ENCODE measurements at places on chromosomes 7 and 10.

DNA sequence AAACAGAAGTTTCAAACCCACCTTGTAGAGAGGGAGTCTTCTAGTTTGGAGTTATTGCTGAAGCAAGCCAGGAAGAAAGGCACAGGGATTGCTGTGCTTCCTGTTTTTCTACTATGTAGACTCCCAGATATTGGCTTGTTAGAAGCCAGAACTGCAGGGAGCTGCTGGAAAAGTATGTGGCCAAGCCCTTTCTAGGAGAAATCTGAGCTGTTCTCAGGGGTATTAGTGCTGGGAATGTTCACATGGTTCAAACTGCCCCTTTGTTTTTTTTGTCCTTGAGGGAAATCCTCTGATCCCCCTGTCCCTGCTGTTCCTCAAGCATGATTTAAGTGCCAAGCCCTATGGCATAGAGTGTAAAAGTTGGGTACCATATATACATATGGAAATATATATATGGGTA lies 184.0 kb downstream of the CCDC7 start:
- no peak for DNase-seq

DNA sequence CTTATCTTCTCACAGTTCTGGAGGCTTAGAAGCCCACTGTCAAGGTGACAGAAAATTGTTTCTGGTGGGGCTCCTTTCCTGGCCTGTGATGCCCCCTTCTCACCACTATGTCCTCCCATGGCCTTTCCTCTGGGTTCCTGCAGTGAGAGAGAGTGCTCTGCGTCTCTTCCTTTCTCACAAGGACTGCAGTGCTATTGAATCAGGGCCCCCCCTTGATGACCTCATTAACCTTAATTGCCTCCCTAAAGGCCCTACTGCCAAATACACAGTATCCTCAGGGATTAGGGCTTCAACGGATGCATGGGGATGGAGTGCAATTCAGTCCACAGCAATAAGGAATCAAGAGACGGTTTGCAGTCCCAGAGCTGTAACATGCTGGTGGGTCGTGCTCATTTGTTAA lies 82.0 kb upstream of the GRB10 start:
- DNase-seq, result no peak

- DNase-seq, result no peak
These were observed 138.9 kb downstream of the NOC3L start for GRCh38 chr10:94223702-94224370.

DNA sequence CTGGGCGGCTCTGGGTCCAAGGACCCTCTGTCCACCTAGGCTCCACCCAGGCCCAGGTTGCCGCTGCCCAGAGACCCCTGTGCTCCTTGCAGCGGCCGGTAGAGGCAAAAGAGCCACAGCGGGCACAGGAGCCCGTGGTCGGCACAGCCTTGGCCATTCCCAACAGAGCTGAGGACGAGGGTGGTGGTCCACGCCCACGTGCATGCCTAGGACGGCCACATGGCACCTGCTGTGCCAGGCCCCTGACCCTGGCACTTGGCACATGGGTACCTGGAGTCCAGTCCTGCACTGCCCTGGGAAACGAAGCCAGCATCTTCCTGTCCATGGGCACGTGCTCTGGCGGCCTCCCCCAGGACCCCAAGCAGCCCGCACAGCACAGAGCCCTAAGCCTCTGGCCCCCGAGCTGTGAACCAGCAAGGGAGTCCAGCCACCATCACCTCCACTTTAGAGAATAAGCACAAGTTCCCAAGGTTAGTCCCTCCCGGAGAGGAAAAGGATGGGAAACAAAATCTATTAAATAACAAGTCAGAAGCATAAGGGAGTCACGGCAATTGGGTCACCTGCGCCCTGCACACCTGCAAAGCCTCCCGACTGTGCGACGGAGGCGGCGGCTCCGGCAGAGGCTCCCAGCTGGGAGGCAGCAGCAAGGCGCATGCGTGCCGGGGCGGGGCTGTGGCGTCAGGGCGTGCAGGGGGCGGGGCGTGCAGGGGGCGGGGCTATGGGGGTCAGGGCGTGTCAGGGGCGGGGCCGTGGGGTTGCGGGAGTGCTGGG lies 59.1 kb downstream of the STK32C start:
- DNase-seq, result no peak

DNA sequence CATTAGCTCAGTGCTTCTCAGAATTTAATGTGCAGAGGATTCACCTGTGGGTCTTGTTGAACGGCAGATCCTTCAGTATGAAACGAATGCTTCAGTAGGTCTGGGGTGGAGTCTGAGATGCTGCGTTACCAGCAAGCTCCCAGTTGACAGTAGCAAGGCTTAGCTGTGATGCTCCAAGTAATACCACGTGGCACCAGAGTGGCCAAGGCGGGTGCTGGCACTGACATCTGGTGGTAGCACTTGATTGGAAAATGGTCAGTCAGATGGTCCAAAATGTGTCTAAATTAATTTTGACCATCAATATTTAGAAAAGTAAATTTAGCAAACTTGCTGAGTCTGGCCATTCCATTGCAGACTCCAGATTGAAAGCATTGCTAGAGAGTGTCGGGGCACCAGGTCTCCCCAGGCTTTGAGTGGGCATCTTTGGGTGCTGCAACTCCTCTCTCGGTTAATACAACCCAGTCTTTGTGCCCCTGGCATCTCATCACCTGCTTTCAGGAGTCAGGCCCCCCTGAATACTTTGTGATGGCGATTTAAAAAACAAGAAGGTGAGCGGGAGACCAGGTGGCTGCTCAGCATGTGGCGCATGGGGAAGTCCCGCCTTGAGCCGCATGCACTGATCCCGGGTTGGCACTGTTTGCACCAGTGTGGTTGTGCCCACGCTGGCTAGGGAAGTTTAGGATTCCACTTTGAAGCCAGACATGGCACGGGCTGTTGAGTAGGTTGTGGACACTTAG lies 130.1 kb downstream of the NT5C2 start:
- no peak for DNase-seq

DNA sequence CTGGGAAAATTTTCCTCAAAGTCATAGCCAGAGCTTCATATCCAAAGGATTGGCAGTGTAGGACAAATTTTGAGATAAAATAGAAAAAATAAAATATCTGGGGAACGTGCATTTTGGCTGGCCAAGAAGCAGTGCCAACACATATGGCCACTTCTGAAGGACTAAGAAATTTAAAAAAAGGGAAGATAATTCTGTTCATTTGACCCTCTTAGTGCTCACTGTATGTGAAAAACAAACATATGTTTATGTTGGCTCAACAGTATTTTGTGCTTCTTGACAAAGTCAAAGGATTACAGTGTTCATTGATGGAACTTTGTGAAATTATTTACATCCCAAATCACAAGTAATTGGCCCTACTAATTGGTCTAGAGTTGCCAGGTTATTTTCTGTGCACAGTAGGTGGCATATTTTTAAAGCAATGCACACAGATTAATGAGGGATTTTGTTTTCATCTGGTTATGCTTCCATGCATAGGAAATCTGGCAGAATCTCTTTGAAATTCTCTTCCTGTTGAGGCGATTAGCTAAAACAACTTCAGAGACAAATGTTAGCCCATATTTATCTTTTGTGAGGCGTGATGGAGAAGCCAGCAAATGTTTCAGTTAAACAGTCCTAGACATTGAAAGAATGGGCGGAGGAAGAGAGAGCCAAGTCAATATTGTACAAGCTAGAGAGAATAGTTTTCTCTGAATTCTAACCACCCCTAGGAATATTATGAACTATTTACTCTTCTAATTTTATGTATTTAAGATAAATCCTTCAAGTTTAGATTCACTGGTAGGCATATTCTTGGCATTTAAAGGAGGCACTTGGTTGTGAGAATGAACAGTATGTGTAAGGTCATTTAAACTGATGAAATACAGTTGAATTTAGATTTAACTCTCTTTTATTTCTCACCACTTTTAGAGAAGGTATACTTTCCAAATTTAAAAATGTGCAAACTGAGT lies 237.7 kb upstream of the MBL2 start:
- no peak for DNase-seq

DNA sequence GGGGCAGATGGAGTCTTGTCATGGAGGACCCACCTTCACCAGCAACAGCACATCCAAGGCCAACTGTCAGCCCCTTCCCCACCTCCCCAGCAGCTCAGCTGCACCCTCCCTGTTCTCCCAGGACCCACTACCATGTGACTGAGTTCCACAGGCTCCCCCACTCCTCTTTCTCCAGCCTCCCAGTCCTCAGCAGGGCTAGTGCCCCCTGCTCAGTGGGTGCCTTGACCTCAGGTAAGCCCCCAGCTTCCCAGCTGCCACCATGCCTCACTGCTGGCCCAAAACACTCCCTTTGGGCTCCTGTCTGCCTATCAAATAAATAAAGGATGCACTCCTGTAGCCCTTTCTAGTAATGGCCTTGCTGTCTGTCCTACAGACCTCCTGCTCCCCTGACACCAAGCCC lies 174.4 kb downstream of the SLIT1 start:
- no peak for DNase-seq

- no peak for DNase-seq
These were observed 3.8 kb downstream of the HILPDA start for GRCh38 chr7:128459394-128459878.

GRCh38 chr10:49619613-49620012 lies 5.8 kb downstream of the CHAT start:
- no peak for DNase-seq

Measured in T1000 (cell line).